ENCODE measurements at places on chromosomes 5 and 9.

DNA sequence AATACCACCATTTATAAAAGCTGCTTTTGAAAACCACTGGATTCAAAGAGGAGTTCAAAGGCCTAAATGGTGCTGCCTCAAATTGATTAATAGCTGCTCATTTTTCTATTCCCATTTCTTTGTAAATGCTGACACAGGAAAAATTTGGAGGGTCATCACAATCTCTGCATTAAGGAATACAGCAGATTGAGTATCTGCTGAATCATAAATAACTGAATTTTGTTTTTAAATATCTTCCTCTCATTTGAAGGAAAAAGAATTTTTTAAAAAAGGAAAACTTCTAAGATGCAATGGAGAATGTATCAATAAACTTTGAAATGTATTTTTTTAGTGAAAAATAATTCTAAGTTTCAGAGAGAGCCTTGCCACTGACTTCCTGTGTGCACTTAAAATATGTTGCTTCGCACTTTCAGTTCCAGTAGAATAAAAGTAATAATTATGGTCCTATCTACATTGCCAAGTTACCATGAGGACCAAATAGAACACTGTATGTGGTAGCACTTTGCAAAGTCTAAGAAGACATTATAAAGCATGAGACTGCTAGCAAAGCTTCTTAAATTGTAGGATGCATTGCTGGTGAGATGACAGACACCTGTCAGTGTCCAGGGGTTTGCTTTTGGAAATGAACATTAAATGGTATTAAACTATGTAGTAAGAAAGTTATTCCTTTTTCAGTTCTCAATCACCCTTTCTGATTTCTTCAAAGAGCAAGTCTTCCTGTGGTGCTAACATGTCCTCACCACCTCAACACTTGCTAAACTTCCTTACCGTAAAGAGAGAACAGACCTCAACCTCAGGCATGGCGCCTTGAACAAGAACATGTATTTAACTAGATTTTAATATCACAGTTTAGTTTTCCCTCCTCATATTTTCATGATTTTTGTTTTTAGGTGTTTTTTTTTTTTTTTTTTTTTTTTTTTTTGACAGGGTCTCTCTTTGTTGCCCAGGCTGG is 555.1 kb downstream of the EBF1 start:
- no peak for DNase-seq

GRCh38 chr5:170442391-170442790 is 53.2 kb upstream of the KCNMB1 start:
- no peak for DNase-seq

DNA sequence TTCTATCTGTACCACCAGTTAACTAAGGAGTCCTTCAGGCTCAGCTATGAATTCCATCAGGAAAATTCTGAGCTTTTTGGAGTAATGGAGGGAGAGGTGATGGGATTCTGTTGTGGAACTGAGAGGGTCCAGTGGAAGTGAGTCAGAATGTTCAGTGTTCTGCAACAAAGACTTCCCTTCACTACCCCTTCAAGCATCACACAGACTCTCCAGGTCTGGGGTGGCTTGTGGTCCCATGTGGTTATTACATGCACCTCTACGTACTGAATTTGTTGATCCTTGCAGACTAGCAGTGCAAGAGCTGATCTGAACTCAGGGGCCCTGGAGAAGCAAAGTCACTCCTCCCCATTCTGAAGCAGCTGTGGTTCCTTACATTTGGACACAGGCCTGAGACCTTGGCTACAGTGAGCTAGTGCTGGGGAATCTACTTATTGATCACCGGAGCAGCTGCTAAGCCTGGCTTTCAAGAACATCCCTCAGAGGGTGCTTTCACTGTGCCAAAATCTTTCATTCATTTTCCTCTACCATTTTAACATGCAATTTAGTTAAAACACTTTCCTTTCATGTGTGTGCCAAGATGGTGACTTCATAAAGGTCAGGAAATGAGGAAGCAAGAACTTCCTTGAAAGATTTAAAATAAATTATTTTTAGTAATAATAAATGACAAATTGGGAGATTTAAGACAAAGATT is 75.0 kb upstream of the TNC start:
- no peak for DNase-seq

DNA sequence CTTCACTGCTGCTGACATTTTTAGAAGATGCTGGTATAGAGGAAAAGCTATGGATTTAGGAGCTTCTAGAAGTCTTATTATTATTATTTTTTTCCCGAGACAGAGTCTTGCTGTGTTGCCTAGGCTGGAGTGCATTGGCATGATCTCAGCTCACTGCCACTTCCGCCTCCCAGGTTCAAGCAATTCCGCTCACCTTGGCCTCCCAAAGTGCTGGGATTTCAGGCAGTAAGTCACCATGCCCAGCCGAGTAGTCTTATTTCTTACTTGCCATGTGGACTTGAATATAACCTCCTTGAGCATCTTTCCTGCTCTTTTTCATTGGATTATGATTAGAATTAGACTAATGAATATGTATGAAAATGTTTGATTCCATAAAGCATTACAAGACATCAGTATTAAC is 119.5 kb downstream of the NR3C1 start:
- no peak for DNase-seq

- DNase-seq, result no peak
These were observed 4.2 kb downstream of the NEK6 start for GRCh38 chr9:124261736-124262648.

DNA sequence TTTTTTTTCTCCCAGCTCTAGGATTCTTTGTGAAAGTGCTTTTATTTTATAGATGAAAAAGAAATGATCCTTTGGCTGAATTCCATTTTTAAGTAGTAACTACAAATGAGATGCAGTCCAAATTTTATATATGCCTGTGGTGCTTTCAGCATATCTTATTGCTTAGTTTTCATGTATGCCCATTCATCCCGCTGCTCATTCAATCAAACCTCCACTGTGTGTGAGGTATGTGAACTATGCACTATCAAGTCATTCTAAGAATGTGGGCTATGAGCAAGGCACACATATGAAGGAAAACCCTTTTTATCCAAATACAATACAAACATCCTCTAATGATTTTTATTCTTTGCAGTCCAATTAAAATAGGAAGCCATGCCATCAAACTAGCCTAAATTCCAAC is 1069.1 kb upstream of the DMAC1 start:
- no peak for DNase-seq

DNA sequence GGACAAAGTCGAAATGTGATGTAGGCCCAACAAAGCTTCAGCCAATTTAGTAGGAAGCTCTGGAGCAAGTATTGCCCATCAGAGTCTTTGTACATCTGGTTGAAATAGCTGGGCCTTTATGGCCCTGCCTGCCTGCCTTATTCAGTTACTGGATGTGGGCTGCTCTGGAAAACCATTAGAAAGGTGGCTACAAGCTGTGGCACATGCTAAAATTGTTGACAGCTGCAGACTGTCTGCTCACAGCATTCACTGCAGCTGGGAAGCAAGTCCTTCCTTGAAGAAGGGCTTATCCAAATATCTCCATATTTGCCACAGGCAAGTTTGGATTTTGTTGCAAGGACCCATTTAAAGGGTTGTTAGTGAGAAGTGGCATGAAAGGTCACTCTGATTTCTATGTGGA is 24.4 kb downstream of the SMIM15 start:
- DNase-seq, result no peak

- DNase-seq, result peak; percentile 1
These were observed 603.3 kb downstream of the KIF4B start for GRCh38 chr5:155616779-155617392.

- no peak for DNase-seq
These were observed 399.4 kb downstream of the ARRDC3 start for GRCh38 chr5:90983711-90984124.

DNA sequence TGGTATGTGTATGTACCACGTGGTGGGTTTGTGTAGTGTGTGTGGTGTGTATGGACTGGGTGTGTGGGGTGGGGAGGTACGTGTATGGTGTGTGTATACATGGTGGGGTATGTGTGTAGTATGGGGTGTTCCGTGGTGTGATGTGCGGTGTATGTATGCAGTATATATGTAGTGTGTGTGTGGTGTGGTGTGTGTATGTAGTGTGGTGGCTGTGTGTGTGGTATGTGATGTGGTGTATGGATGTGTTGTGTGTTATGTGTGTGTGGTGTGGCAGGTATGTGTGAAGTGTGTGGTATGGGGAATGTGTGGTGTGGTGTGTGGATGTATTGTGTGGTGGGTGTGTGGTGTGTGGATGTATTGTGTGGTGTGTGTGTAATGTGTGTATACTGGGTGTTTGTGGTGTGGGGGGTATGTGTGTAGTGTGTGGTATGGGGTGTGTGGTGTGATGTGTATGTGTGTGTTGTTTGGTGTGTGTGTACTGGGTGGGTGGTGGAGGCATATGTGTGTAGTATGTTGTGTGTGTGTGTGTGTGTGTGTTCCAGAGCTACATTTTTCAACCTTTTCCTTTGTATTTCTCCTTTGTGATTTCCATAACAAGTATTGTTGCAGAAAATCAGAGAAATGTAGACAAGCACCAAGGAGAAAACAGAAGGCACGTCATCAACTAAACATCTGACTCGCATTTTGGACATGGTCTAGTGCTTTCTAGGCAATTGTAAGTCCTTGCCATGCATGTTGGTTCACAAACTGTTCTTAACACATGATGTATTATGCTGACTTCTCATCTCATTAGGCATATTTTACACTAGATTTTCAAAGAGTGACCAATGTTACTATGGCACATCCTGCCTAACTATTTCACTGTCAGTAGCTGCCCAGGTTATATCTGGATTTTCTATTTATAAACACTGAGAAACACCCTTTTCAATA is 13.2 kb downstream of the SEMA4D start:
- no peak for DNase-seq

GRCh38 chr5:168653626-168654025 is 74.5 kb upstream of the PANK3 start:
- DNase-seq, result no peak

DNA sequence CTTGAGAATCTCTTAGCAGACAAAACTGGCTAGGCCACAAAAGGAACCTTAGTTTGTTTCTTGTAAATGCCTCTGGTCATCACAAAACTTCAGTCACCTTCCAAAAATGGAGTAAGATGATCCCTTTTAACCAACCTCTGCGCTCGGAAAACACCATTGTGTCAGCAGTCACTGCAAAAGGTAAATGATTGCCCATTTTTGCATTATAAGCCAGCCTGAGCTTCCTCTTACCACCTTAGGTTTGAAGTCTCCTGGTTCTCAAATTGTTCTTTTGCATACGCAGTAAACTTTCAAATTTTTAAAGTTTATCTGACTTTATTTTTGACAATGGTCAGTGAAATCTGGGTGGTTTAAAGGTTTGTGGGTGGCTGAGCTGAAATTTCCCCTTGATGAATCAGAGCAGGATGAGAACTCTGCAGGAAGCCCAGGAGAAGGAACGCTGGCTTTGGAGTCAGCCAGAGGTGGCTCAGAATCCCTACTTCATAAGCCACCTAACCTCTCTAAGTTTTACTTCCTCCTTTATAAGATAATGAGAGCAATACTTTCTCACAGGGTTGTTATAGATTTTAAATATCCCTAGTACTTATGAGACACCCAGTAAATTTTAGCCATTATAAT is 131.4 kb downstream of the MED10 start:
- no peak for DNase-seq

- no peak for DNase-seq
These were observed 139.8 kb downstream of the GAS1 start for GRCh38 chr9:86807367-86807976.

DNA sequence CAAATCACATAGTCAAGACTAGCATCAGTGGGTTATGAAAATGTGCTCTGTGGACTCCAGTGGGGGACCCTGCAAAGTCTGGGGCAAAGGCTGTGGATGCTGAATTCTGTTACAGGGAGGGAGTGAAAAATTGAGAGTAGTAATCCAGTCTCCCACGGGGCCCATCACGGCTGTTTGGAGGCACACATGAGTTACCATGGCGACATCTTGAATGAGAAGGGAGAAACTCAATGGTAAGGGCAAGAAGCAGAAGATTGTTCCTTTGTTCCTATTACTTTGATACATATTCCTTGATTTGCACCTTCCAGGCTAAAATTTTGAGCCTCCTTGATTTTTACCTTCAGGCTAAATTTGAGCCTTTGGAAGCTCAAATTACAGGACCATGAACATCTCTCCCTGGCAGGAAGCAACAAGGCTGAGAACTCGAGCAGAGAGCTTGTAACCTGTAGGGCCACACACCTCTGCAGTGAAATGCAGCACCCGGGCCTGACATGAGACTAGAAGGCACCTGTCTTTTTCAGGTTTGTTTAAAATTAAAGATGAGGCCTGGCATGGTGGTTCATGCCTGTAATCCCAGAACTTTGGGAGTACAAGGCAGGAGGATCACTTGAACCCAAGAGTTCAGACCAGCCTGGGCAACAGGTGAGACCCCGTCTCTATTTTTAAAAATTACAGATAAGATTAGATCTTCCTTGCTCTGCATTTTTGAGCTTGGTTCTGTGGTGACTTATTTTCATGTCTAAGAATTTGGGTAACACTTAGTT is 31.0 kb upstream of the ZFR start:
- DNase-seq, result no peak

GRCh38 chr9:122071715-122072114 is 21.4 kb downstream of the TTLL11 start:
- no peak for DNase-seq

GRCh38 chr9:89179540-89179894 is 899 bp upstream of the SHC3 start:
- peak; percentile 44 for DNase-seq

DNA sequence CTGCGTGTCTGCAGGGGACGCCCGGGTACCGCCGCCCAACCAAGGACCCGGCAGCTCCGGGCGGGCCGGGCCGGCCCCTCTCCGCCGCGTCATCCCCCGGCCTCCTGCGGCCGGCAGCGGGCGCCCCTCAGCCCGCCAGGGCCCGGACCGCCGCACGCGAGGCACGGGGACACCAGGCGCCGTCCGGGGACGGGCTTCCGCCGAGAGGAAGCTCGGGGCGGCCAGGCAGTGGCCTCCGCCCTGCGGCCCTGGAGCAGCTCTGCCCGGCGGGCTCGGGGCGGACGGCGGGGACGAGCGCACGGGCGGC is 373 bp downstream of the FBXW5 start:
- DNase-seq, result peak; percentile 69

DNA sequence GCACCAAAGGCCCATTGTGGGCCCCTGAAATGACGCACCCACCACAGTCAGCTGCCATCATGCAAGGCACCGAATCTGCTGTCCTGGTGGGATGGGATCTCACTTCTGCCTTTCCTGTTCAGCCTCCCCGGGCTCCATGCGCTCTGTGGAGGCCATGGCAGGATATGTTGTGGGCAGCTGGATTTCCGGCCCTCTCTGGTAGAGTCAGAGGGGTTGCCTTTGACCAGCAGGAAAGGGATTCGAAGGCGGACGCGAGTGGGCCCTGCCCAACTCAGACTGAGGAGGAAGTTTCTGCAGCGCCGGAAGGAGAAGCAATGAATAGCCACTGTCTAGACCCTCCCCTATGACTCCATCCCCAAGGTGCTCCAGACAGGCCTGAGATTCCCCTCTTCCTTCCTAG is 35.5 kb downstream of the GADD45G start:
- no peak for DNase-seq

- no peak for DNase-seq
These were observed 4.1 kb upstream of the CLK4 start for GRCh38 chr5:178630951-178631350.

DNA sequence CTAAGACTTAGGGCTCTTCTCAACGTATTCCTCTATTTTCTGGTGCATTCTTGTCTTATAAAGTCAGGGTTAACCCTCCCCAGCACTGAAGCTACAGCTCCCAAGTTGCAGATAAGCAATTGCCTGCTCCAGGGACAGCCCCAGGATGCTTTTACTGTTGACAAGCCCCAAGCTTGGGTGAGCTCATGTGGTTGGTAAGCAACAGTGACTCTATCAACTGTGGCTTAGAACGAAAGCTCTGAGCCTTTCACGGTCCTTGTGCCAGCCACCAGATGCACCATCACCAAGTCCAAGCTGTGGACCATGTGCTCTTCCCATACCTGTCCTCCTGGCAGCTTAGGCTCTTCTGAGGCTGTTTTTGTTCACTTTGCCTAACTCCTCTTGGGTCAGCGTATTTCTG is 13.5 kb downstream of the ADRB2 start:
- DNase-seq, result no peak

All from EH (cell line).